ENCODE measurements at places on chromosomes 1 and 21.

DNA sequence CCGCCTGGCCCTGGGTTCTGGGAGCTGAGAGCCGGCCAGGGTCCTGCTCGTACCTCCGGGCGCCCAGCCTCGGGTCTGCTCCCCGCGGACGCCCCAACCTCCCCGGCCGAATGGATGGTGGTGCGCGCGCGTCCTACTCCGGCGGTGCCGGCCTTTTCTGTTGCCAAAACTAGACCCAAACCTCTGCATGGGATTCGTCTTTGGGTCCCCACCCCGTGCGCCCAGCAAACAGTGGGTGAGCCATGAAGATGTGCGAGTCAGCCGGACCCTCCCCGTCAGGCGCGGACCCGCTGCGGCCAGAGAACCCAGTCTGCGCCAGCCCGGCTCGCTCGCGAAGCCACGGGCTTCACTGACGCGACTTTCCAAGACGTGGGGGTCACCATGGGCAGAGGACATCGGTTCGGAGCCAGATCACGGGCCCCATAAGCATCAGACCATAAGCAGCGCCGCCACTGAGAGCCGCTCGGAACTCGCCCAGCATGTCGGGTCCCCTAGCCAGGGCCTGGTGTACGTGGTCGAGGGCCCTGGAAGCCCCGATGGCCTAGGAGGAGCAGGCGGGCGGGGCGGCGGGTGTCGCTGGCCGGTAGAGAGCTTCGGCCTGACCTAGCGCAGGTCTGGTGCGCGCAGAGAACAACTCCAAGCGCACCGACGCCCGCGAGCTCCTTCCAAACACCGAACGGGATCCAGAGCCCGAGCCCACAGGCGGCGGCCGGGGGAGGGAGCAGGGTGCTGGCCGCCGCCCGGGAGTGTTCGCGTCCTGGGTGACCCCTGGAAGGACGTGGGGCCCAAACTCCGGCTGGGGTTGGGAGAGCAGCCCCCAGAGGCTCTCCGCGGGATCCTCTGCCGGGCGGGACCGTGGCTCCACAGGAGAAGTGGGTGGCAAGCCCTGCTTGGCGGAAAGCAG lies 1.0 kb upstream of the TP73 start:
- DNase-seq = no peak

GRCh38 chr21:42448686-42449085 lies 45.0 kb downstream of the UBASH3A start:
- no peak for DNase-seq

- no peak for DNase-seq
Measured at GRCh38 chr1:185853739-185854138, 119.5 kb downstream of the HMCN1 start.

- DNase-seq = no peak
Measured at GRCh38 chr1:7553042-7553690, 217.9 kb upstream of the VAMP3 start.

GRCh38 chr1:176450526-176450925 lies 12.4 kb upstream of the PAPPA2 start:
- no peak for DNase-seq

- DNase-seq = no peak
Measured at GRCh38 chr1:227944090-227944930, 3.4 kb downstream of the WNT9A start.

DNA sequence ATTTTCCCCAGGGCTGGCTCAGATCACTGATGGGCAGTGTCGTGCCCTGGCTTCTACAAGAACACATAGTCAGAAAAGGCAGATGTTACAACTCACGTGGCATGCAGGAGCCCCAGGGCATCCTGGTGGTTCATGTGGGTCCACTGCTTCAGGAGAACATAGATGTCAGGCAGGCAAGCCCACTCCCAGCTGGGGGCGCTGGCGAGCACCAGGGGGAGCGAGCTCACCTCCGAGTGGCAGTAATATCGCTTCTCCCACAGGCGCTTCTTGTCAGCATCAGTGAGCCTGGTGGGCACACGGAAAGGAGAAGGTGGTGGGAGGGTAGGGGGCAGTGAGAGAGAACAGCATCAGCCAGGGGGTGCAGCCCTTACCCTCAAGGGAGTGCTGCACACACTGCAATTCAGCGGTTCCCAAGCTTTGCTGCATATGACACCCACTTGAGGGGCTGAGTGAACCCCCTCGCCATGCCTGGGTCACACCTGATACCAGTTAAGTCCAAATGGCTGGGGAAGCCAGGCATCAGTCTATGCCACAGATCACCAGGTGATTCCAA lies 34.3 kb upstream of the PPP1R15B start:
- no peak for DNase-seq

DNA sequence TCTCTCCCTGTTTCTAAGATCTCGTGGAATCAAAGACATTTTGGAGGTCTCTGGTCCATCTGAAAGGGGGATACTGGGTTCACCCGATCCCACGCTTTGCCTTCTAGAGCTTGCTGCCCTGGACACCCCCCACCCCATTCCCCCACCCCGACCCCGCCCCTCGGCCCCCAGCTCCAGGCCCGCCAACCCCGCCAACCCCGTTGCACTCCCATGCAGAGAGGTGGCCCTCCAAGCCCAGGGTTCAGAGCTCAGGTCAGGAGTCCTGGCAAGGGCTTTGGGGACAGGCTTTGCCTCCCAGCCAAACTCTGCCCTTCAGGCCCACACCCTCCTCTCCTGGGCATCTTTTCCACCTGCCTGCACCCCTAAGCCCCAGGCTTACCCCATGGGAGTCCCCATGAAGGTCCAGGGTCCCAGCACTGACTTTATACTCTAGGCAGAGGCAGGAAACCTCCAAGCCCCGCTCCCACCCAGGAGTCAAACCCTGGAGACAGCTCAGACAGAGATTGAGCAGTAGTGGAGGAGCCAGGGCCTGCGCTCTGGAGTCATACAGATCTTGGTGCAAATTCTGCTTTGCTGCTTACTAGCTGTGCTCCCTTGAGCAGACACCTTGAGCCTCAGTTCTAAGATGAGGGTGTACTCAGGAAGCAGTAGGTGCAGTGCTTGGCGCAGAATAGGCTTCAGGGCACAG lies 155.9 kb downstream of the FOXD2 start:
- no peak for DNase-seq

GRCh38 chr1:228429007-228429406 lies 12.3 kb upstream of the TRIM17 start:
- no peak for DNase-seq

GRCh38 chr21:46617267-46618051 lies 12.6 kb upstream of the S100B start:
- DNase-seq = no peak

DNA sequence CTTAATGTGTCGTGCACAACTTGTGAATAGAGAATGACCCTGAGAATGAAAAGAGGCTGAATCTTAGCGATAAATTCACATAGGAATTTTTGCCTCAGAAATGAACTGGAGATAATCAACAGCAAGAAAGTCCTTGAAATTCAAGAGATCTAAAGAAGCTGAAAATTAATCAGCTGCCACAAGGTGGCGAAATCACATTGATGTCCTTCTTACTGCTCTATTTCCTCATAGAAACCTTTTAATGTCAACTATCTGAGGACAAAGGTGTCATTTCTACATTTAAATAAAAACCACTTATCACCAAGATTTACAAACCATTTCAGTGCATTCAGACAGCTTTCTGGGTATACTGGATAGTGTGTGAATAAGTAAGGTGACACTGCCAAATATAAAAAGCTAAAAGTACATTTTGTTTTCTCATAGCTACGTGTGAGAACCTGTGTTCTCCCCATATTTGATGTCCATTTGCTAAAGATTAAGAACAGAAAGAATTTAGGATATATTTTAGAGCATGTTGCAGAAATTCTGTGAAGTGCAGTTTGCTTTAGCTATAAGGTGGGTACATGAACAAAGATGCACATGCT lies 485.3 kb upstream of the PTBP2 start:
- no peak for DNase-seq

DNA sequence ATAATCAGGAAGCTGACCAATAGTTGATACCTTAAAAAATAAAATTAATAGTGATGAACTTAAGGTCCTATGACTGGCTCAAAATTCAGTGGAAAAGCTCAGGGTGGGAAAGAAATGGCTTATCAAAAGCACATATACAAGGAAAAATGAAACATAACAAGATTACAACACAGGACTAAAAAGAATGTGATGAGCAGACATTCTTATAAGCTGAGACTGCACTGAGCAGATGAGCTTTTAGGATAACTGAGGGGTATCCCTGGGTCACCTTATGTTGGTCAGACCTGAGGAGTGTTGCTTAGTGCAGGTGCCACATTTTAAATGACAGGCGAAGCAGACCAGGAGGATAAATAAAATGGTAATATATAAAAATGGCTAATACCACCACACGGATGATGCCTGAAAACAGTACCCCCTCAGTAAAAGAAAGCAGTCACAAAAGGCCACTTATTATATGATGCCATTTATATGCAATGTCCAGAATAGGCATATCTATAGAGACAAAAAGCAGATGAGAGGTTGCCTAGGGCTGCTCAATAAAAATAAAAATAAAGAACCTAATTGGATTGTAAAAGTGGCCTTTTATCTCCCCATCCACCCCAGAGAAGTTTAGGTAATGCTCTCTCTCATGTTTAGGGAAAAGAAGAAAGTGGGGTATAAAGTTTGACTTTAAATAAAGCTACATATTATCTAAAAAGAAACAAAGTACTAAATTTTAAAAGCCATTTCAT lies 163.9 kb downstream of the SLC45A1 start:
- DNase-seq = no peak

DNA sequence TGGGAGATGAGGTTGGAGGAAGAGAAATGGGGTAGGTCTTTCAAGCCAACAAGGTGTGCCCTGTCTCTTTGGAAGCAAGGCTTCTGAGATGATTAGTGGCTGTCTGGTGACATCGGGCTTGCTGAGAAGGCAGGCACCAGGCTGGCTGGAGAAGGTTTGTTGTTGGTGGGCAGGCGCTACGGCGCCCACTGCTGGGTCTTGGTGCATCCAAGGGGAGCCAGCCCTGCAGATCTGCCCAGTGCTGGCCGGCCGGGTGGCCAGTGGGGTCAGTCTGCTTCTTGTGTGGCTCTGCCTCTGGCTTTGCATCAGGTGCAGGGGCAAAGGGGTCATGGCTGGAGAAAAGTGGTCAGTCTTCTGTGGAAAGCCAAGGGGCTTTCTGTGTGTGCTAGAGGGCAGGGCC lies 126.2 kb downstream of the TLR5 start:
- no peak for DNase-seq

GRCh38 chr1:198771563-198772153 lies 132.8 kb downstream of the PTPRC start:
- DNase-seq = no peak

DNA sequence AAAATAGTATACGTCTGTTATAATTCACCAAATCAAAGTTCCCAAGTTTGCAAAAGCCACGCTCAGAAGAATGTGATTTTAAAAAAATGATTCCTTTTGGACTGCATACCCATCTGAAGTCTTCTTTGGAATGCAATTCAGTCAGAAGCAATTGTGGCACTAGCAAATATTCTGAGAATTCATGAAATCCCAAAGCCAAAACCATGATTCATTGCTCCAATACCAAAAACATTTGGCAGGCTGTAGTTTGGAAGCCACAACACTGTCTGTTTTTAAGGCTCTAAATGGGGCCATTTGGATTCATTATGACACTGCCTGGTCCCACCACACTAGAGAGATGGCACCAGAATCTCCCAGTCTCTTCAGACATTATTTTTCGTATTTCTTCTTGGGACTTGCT lies 21.8 kb upstream of the LRRC53 start:
- no peak for DNase-seq

DNA sequence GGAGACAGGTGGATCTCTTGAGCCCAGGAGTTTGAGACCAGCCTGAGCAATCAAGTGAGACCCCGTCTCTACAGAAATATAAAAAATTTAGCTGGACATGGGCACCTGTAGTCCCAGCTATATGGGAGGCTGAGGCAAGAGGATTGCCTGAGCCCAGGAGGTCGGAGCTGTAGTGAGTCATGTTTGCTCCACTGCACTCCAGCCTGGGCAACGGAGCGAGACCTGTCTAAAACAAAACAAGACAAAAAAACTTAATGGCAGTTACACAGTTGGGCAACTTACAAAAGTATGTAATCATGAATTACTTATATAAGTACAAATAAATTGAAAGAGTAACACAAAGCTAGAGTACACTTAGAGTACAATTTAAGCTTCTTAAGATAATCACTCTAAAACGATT lies 25.2 kb downstream of the RC3H1 start:
- no peak for DNase-seq

- no peak for DNase-seq
Measured at GRCh38 chr1:247936415-247936814, 11.7 kb downstream of the OR2AJ1 start.

DNA sequence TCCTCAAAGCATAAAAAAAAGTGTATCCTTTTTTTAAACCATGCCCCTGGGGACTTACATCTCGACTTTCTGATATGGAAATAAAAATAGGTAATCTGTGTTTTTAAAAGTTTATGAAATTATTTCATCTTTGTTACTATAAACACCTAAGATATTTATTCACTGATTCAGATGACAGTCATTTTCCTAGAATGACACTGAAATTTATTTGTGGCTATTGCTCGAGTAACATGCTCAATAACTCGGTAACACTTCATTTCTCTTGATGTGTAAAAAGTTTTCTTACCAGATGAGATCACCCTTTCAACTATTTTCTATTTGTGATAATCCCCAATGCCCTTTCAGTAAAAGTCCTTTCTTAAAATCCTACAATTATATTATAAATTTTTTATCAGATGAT lies 495.8 kb downstream of the TTLL7 start:
- DNase-seq = no peak

- no peak for DNase-seq
Measured at GRCh38 chr1:88935522-88936222, 44.3 kb upstream of the GTF2B start.

GRCh38 chr1:161970633-161971032 lies 53.0 kb downstream of the OLFML2B start:
- DNase-seq = no peak

- no peak for DNase-seq
Measured at GRCh38 chr21:37119421-37120218, 46.6 kb downstream of the TTC3 start.

DNA sequence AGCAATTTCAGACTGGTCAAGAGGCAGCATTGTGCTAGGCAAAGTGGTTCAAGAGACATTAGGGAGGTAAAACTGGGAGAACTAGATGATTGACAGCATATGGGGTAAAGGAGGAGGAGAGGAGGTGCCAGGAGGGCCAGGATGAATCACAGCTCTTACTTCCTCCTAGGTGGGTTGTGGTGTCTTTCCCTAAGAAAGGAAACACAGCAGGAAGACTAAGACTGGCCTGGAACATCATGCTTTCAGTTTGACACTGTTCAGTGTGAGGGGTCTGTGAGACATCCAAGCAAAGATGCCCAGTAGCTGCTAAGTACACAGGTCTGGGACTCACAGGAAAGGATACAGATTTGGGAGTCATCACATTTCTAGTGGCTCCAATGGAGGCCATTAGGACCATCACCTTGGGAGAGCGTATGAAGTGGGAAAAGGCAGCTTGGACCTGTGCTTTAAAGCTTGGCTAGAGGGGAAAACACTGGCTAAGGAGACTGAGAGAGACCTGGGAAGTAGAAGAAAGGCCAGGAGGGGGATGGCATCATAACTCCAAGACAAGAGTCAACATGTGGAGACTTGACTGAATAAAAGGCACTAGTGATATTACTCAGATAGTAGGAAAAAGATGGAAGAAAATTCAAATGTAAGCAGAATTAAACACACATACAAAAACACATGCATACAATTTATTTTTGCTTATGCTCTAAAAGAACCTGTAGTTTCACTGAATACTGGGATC lies 17.3 kb downstream of the CD58 start:
- DNase-seq = no peak

- DNase-seq = no peak
Measured at GRCh38 chr1:151513626-151514121, 2.5 kb downstream of the CGN start.
